ENCODE measurements at places on chromosomes 5 and 9. TPM values are rescaled to one million over a fixed set of nuclear protein-coding genes. Genes with fewer than 3 reads are reported as not detected.

Gene FOXD4
- polyA plus RNA-seq = not detected

Gene OTULINL
- polyA plus RNA-seq = 92.9 TPM

Gene IFNA14
- polyA plus RNA-seq = not detected

Gene OGN
- polyA plus RNA-seq = not detected

Gene TAF11L5
- polyA plus RNA-seq = not detected

Gene FOXD1
- polyA plus RNA-seq = not detected

Gene DMRT1
- polyA plus RNA-seq = not detected

DNA sequence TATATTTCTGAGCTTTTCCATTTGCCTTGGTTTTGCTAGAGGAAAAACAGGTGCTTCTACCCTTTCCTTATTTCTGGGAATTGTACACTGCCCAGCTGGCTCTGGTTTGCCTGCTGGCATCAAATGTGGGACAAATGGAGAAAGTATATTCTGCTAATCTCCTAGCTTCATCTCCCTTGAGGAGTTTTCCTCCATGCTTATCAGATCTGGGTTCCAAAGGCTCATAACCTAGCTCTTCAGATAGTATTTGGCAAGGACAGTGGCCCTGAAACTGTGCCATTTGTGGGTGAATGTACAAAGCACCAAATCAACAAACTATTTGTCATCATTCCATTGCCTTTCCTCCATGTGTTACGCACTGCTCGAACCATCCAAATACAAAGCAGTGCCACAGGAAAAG lies 16.2 kb downstream of the PRLR start:
- no peaks in the 10 kb centered on the region for H3K36me3 ChIP-seq
- no peak overlapping the region for H3K4me3 ChIP-seq
- DNase-seq = no peak
- H3K27ac ChIP-seq = no peak overlapping the region

DNA sequence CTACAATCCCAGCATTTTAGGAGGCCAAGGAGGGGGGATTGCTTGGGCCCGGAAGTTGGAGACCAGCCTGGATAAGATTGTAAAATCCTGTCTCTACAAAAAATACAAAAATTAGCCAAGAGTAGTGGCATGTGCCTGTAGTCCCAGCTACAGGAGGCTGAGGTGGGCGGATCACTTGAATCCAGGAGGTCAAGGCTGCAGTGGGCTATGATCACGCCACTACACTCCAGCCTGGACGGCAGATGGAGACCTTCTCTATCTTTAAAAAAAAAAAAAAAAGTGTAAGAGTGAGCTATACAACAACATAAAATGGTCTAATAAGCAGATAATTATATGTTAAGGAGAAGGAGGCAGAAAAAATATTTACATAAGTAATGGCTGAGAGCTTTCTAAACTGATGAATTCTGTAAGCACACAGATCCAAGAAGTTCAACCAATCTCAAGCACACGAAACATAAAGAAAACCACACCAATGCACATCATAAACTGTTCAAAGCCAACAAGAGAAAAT lies 23.0 kb downstream of the CDC14B start:
- DNase-seq = no peak
- no peaks in the 10 kb centered on the region for H3K36me3 ChIP-seq
- no peak overlapping the region for H3K4me3 ChIP-seq
- H3K4me1 ChIP-seq = no peaks in the 10 kb centered on the region

- no peaks in the 10 kb centered on the region for H3K4me1 ChIP-seq
- H3K27ac ChIP-seq = no peak overlapping the region
- no peak for DNase-seq
- H3K4me3 ChIP-seq = no peak overlapping the region
Measured at GRCh38 chr9:105318729-105319191, 74.3 kb downstream of the SLC44A1 start.

- no peak overlapping the region for H3K27ac ChIP-seq
- H3K4me1 ChIP-seq = peaks cover 3% of the 10 kb centered on the region
- H3K27me3 ChIP-seq = no peaks in the 10 kb centered on the region
- H3K4me3 ChIP-seq = no peak overlapping the region
- DNase-seq = peak; percentile 19
Measured at GRCh38 chr5:93053825-93054224, 527.2 kb downstream of the NR2F1-AS1 start.

DNA sequence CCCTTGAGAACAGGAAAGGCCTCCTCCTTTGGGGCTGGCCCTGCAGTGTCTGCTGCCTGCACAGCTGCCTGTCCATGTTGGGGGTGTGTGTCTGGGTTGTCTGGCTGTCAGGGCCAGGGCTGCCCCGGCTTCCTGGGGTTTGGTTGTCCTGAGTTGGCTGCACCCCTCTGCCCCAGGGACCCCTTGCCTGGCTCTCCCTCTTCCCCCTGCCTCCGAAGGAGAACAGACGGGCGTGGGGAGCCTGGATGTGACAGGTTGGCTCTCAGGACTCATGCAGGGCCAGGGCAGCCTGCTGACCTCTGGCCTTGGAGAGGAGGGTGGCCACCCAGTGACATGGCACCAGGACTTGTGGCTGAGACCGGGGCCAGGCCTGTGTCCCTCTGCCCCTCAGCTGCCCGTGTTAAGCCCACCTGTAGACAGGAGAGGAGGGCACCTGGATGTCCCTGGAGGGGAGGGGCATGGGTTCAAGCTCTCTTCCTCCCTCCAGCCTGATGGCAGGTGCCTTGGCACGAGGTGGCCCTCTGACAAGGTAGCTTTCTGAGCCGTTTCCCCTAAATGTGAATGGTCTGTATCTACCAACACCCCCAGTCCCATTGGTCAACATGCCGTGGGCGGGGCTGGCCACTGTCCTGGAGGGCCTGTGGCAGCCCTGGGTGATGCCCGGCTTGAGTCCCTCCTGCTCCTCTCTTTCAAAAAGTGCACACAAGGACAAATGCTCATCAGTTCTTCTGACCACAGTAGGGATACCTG lies 34.9 kb downstream of the WNK2 start:
- no peak overlapping the region for H3K27ac ChIP-seq
- DNase-seq = no peak
- no peak overlapping the region for H3K4me3 ChIP-seq
- no peaks in the 10 kb centered on the region for H3K36me3 ChIP-seq
- H3K27me3 ChIP-seq = peaks cover 12% of the 10 kb centered on the region
- H3K4me1 ChIP-seq = peaks cover 6% of the 10 kb centered on the region

GRCh38 chr9:137985637-137986071 lies 108.1 kb downstream of the CACNA1B start:
- H3K36me3 ChIP-seq = no peaks in the 10 kb centered on the region
- DNase-seq = no peak
- H3K27me3 ChIP-seq = no peaks in the 10 kb centered on the region

DNA sequence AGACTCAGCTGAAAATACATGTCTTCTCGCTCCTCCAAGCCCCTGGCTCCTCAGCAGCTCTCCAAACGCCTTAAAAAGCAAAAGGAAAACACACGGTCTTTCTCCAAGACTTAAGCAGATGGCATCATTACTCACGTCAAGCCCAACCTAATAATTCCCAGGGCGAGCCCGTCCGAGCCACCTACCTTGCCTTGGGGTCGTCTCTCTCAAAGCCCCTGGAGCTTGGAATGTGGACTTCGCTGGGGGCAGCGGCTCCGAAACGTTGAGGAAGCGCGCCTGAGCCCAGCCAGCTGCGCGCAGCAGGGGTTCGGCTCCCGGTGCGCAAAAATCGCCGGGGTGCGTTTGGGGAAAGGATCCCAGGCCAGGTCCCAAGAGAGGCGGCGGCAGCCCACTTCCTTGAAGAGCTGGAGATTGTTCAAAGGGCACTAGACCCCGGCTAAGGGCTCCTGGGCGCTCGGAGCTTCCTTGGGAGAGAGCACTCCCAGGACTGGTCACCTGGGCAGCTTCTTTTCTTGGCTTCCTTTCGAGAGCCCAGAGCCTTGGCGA lies 395 bp downstream of the DRD1 start:
- DNase-seq = no peak
- no peak overlapping the region for H3K27ac ChIP-seq
- peaks cover 71% of the 10 kb centered on the region for H3K27me3 ChIP-seq

DNA sequence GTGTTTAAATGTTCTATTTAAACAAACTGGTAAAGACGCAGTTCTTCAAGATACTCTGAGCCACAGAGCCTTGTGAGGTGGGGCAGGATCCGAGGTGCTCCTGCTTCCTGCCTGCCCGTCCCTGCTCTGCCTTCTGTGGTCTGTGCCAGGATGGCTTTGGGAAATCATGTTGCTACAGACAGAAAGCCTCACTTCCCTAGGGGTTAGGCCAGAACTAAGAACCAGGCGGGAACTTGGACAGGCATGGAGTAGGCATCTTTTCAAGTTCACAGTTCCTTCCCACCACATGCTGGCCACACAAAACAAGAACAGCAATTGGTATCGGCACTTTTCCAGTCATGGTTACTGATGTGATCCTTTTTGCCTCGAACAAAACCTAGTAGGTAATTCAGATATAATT lies 67.7 kb upstream of the SPOCK1 start:
- no peaks in the 10 kb centered on the region for H3K27me3 ChIP-seq
- H3K4me3 ChIP-seq = no peak overlapping the region
- no peak overlapping the region for H3K27ac ChIP-seq
- DNase-seq = no peak
- no peaks in the 10 kb centered on the region for H3K36me3 ChIP-seq

- no peak overlapping the region for H3K4me3 ChIP-seq
- no peak for DNase-seq
- H3K36me3 ChIP-seq = no peaks in the 10 kb centered on the region
- H3K27ac ChIP-seq = no peak overlapping the region
Measured at GRCh38 chr5:111606194-111606593, 93.9 kb upstream of the STARD4 start.

DNA sequence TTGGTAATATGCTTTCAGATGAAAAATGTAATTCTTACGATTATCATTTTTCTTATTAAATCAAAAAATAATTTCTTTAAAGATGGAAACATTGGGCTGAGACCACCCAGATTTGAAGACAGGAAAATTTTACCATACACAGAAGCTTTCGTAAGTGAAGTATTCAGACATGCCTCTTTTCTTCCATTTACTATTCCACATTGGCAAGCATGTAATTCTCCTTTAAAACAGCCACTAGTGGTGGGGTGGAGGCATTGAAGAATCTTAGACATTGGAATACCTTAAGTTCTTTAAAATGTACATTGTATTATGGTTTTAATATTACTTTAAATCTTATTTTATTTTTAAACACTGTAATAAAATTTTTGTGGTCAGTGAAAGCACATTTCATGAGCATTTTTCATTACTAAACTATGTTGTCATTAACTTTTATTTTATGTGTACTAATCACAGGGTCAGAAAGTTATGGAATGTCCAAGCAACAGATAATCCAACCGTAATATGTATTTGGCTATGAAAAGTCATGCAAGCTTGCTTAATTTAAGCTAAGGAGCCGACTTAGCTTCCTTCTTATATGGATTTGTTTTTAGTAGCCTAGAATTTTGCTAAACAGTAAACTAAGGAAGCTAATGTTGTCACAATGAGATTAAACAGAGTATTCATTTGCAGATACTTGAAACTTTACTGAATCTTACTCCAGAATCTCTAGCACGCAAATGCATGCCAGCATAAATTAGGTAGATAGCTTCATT lies 97.4 kb upstream of the ALDH1A1 start:
- no peak overlapping the region for H3K27ac ChIP-seq
- no peaks in the 10 kb centered on the region for H3K27me3 ChIP-seq
- DNase-seq = no peak
- H3K4me3 ChIP-seq = no peak overlapping the region
- H3K4me1 ChIP-seq = no peaks in the 10 kb centered on the region
- no peaks in the 10 kb centered on the region for H3K36me3 ChIP-seq

GRCh38 chr5:156119692-156120091 lies 207.3 kb upstream of the SGCD start:
- no peaks in the 10 kb centered on the region for H3K27me3 ChIP-seq
- no peak overlapping the region for H3K4me3 ChIP-seq
- no peaks in the 10 kb centered on the region for H3K36me3 ChIP-seq

DNA sequence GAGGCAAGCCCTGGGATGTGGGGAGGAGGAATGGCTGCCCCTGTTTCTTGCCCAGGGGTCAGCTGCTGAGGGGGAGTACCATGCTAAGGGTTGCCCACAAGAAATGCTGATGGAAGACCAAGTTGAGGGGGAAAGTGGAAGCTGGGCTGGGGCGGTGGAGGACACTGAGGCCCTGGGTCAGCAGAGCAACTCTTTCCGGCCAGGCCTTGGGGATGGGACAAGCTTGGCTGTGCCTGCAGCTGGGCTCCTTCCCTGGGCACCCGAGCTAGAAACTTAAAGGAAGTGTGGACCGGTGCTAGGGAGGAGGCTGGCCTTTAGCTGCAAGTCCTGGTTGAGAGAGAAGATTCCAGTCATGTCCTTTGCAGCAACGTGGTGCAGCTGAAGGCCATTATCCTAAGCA lies 22.7 kb downstream of the CSF1R start:
- H3K4me3 ChIP-seq = no peak overlapping the region
- peaks cover 85% of the 10 kb centered on the region for H3K4me1 ChIP-seq
- H3K27ac ChIP-seq = peak overlapping the region; percentile 80
- peaks cover 95% of the 10 kb centered on the region for H3K36me3 ChIP-seq

GRCh38 chr5:8865686-8866374 lies 680.0 kb downstream of the SEMA5A start:
- no peaks in the 10 kb centered on the region for H3K27me3 ChIP-seq
- no peaks in the 10 kb centered on the region for H3K4me1 ChIP-seq
- H3K27ac ChIP-seq = no peak overlapping the region
- H3K36me3 ChIP-seq = no peaks in the 10 kb centered on the region

DNA sequence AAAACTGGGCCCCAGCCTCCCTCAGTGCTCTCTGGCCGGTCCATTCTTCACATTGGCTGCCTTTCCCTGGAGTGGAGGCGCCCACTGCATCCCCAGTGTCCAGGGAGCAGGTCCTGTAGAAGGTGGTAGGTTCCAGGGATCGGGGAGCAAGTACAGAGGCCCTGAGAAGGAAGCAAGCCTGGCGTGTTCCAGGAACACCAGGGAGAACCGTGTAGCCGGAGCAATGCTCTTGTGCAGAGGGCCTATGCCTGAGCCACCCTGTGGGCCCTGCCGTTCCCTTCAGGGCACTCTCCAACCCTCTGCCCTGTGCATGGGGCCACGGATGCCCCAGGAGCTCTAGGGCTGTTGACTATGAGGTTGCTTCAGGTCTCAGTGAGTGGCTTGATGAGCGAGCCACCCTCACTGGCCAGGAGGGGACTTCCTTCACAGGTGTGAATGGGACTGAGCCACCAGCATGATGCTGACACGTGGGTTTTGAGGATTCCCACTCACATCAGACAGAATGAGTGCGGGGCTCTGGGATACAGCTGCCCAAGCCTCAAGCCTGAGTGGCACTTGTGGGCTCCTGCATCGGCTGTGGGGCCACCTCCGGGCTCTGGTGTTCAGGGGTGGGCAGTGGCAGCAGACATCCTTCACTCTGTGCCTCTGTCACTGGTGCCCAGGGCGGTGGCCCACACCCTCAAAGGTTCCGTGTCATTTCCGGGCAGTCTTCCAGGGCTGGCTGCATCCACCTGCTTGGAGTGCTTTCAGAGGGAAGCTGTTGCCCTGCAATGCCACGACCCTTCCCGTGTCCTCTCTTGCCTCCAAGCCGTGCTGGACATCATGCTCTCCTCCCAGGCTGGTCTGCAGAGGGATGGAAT lies 54.4 kb downstream of the ADAMTS2 start:
- H3K36me3 ChIP-seq = no peaks in the 10 kb centered on the region
- H3K4me1 ChIP-seq = no peaks in the 10 kb centered on the region
- H3K27me3 ChIP-seq = no peaks in the 10 kb centered on the region
- no peak overlapping the region for H3K27ac ChIP-seq
- no peak overlapping the region for H3K4me3 ChIP-seq

- H3K4me1 ChIP-seq = peaks cover 17% of the 10 kb centered on the region
- no peaks in the 10 kb centered on the region for H3K36me3 ChIP-seq
- no peak overlapping the region for H3K27ac ChIP-seq
- no peak overlapping the region for H3K4me3 ChIP-seq
- H3K27me3 ChIP-seq = no peaks in the 10 kb centered on the region
- DNase-seq = no peak
Measured at GRCh38 chr9:125906144-125906543, 159.0 kb downstream of the PBX3 start.

- peaks cover 90% of the 10 kb centered on the region for H3K4me1 ChIP-seq
- no peak overlapping the region for H3K4me3 ChIP-seq
- H3K36me3 ChIP-seq = peaks cover 2% of the 10 kb centered on the region
- peak; percentile 80 for DNase-seq
Measured at GRCh38 chr9:91415290-91415689, 8.3 kb downstream of the NFIL3 start.
